ENCODE measurements at places on chromosomes 13 and 19. TPM values are rescaled to one million over a fixed set of nuclear protein-coding genes. Genes with fewer than 3 reads are reported as not detected.

DNA sequence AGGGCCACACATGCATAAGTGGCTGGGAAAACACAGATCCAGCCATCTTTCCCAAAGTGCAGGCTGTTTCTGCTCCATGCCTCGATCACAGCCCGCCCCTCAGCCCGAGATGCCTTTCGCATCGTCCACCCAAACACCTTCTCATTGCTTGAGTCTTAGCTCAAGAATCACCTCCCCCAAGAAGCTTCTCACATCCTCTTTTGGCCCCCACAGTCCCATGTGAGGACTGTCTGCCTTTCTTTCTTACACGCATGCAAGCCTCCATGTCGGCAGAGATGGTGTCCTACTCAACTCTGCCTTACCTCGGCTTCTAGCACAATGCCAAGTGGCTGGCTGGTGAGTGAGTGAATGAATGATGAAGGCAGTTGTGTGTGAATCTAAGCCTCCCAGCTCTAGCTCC, 18.1 kb upstream of the GSX1 start:
- DNase-seq = no peak

DNA sequence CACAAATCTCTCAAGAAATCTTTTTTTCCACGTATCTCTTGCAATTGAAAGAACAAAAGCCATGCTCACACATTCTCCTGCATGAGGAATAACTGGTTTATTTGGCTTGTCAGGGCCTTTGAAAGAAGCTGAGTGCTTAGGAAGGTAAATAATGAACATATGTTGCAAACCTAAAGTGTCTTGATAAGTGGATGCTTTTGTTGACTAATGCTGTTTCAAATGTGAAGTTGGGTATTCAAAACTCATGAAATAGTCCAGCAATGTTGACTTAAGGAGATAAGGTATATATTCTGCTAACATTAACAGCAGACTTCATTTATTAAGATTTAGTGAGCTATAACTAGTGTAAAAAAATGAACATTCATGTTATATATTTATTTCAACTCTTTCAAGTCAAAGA, 1792.7 kb upstream of the MIR17HG start:
- no peak for DNase-seq

DNA sequence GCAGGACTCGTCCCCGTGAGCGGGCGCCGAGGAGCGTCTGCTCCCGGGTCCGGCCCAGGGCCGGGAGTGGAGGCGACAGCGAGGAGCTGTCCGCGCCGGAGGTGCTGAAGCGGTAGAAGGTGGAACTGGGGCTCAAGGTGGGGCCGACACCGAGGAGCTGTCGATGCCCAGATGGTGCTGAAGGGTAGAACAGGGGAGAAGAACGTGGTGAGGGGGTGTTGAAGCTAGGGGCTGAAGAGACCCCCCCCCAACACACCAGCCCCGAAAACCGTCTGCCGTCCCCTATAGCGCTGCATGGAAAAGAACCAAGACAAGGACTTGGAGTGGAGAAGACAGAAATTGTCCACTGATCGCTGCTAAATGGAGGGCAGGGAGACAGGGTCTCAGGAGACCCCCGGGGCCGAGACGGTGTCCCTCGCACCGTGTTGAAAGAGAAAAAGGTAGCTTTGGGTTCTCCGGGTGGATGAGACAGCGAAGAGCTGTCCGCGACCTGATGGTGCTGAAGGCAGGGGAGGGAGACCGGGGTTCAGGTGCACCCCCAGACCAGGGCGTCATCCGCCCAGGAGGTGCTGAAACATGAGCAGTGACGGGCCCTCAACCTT, 7.1 kb upstream of the PDE4C start:
- DNase-seq = no peak

- DNase-seq = no peak
These were observed 1.5 kb upstream of the BAX start for GRCh38 chr19:48953141-48953540.

- no peak for DNase-seq
These were observed 393.0 kb downstream of the LMO7 start for GRCh38 chr13:76029088-76029487.

DNA sequence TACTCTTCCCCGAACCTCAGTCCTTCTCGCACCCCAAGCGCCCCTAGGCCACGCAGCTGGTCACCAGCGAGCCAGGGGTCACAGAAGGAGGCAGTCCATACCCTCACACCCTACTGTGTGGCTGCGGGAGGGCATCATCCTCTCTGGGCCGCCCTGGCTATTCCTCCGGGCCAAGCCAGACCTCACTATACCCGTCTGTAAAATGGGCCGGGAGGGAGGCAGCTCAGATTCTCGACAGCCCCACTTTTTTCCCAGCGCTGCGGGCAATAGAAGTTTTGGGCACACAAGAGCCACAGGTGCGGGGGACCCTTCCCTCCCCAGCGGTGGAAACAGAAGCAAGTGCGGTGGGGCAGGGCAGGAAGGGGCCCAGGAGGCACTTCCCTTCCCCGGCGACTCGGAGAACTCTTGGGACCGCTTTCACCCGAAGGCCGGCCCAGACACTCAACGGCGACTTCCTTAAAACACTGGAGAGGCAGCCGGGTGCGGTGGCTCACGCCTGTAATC, 5.6 kb upstream of the ARRDC2 start:
- no peak for DNase-seq

GRCh38 chr13:110433014-110433413, 125.9 kb downstream of the COL4A2 start:
- DNase-seq = no peak

The MTRF1 gene
- 27.3 TPM for total RNA-seq

The SH3GL1 gene
- total RNA-seq = 59.4 TPM

The NBEA gene
- 9.0 TPM for total RNA-seq

The PRODH2 gene
- not detected for total RNA-seq

The MYH14 gene
- total RNA-seq = 15.3 TPM

The ZNF792 gene
- 2.3 TPM for total RNA-seq

The PEAK3 gene
- 0.42 TPM for total RNA-seq

The FXYD7 gene
- total RNA-seq = not detected

Measured in tibial nerve (tissue), 4 donors.